Liver (tissue), 10 donors: ENCODE measurements at places on chromosomes 12 and 14. TPM values are rescaled to one million over a fixed set of nuclear protein-coding genes. Genes with fewer than 3 reads are reported as not detected.

Gene ST8SIA1
- polyA plus RNA-seq = not detected

Gene SLC25A47
- polyA plus RNA-seq = 469 TPM

Gene SYNE3
- polyA plus RNA-seq = 0.47 TPM

Gene ABCB9
- polyA plus RNA-seq = 0.29 TPM

Gene CELA1
- polyA plus RNA-seq = not detected

Gene PSEN1
- polyA plus RNA-seq = 10.4 TPM

Gene ADGRD1
- polyA plus RNA-seq = 3.4 TPM

Gene CCDC88C
- polyA plus RNA-seq = 1.3 TPM

Gene ALG10B
- polyA plus RNA-seq = 1.2 TPM

Gene PLEKHH1
- polyA plus RNA-seq = 0.53 TPM

Gene ARMH4
- 0.38 TPM for polyA plus RNA-seq

Gene ADCY6
- 8.2 TPM for polyA plus RNA-seq

Gene CISTR
- not detected for polyA plus RNA-seq

Gene LUM
- polyA plus RNA-seq = 22.3 TPM

Gene ATG2B
- 6.5 TPM for polyA plus RNA-seq

Gene CKB
- 32.9 TPM for polyA plus RNA-seq

Gene WNT5B
- 1.0 TPM for polyA plus RNA-seq

Gene CLEC14A
- 7.2 TPM for polyA plus RNA-seq

Gene PPP1R1A
- polyA plus RNA-seq = 75.2 TPM

Gene SRGAP1
- polyA plus RNA-seq = 0.28 TPM

Gene RNU4-1
- not detected for polyA plus RNA-seq

Gene TAS2R10
- not detected for polyA plus RNA-seq
